ENCODE measurements at places on chromosomes 1 and 21. TPM values are rescaled to one million over a fixed set of nuclear protein-coding genes. Genes with fewer than 3 reads are reported as not detected.
A peak's percentile ranks its signal among the peaks of the same experiment; 100 is the strongest.

AGT gene
- not detected for total RNA-seq

A3GALT2 gene
- not detected for total RNA-seq

DNA sequence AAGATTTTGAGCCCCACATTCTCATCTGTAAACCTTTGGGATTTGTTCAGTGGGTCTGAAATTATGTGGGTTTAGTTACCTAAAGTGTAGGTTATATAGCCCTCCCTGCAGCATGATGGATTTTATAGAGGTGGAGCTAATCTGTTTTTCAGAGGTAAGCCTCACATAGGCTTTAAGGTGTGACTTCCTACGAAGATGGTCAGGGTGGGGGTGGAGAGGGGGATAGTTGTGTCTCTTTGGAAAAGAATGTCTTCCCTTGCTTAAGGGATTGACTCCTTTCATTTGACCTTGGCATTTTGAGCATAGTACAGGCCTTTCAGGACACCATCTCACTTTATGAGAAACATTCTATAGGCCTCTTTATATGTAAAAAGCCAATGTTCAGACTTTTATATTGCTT, 3.4 kb downstream of the CACHD1 start:
- H3K27me3 ChIP-seq, result peaks cover 35% of the 10 kb centered on the region
- peaks cover 17% of the 10 kb centered on the region for H3K4me1 ChIP-seq
- no peak for DNase-seq

CFAP141 gene
- total RNA-seq, result not detected

GUCA2B gene
- not detected for total RNA-seq

DNA sequence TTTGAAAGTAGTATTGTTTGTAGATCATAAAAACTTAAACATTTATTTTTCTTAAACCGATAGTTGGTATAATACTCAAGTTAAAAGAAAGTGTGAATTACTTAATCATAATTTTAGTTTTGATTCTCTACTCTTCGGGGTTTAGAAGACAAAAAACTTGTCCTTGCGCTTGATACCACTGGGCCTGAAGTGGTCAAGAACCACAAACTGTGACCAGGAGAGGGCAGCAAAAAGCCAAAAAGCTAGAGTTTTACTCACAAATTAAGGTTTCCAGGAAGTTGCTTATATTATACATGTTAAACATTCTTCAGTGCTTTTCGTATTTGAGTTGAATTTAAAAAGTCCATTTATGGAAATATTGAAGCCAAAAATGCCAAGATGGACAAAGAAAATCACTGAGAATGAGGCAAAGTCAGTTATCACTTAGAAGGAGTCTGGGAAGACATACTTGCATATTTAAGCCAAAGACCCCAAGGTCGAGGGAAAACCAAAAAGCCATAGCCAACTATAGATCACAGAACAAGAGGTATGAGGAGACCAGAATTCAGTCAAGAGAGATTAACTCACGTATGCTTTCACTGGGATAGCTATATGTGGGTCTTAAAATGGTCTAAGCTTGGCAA, 34.2 kb downstream of the EFCAB7 start:
- H3K36me3 ChIP-seq, result no peaks in the 10 kb centered on the region
- no peak overlapping the region for H3K27ac ChIP-seq
- H3K4me1 ChIP-seq, result no peaks in the 10 kb centered on the region
- H3K4me3 ChIP-seq, result no peak overlapping the region
- DNase-seq, result no peak
- no peaks in the 10 kb centered on the region for H3K27me3 ChIP-seq

DNA sequence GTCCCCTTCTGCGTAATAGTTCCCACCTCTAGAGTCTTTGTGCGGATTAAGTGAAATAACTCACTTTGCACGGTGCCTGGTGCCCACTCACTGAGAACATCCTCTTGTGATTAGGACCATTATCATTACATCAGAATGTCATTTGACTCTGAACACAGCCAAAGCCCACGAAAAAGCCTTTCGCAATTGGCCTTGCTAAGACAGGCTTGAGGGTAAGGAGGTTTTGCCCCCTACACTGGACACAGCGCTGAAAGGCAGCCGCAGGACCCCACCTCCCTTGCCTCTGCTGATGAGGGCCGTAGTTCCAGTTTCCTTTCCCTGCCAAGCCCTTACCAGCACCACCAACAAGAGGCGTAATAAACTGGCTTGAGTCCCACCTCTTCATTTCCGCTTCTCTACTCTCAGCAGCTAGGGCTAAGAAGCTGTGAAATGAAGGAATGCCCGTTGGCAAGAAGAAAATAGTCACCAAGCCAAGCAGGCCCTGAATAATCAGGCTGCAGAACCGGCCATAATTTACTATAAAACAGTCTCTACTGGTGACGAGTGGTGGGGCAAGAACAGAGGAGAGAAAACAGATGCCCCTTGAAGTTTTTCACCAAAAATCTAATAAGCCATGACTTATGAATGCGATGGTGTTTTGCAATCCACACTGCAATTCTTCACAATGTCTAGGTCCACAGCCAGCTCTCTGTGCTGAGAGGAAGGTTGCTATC, 53.1 kb downstream of the SH3GLB1 start:
- no peaks in the 10 kb centered on the region for H3K27me3 ChIP-seq
- H3K4me3 ChIP-seq, result no peak overlapping the region
- H3K4me1 ChIP-seq, result no peaks in the 10 kb centered on the region
- H3K36me3 ChIP-seq, result no peaks in the 10 kb centered on the region
- DNase-seq, result no peak
- no peak overlapping the region for H3K27ac ChIP-seq

DNA sequence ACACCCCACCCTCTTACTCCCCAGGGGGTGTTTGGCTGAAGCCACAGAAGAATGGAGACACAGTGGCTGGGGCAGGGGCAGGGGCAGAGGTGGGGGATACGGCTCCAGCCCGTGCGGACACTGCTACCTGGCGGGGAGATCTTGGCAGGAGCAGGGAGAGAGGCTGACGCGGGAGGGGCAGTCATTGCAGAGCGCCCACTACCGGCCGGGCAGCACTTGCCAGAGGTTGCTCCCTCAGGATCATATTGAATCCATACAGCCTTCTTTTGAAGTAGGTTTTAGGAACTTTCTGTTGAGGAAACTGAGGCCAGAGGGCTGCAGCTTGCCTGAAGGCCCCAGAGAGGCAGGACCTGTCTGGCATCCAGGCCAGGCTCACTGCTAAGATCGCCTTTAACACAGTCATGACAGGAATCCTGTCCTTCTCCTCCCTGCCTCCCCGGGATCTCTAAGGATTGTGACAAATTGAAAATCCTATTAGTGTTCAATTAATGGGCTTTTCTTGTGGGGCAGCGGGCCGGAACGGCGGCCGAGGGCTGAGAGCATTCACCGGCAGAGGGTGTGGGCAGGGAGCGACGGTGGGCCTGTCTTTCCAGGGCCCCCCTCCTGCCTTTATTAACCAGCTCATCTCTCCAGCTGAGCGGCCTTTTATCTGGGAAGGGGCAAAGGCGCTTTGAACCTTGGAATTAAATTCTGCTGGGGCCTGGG, 65.5 kb upstream of the WNT4 start:
- no peak overlapping the region for H3K4me3 ChIP-seq
- H3K27me3 ChIP-seq, result peaks cover 66% of the 10 kb centered on the region
- H3K36me3 ChIP-seq, result no peaks in the 10 kb centered on the region

ACOT11 gene
- total RNA-seq, result 0.85 TPM

- H3K27ac ChIP-seq, result no peak overlapping the region
- H3K36me3 ChIP-seq, result no peaks in the 10 kb centered on the region
- no peaks in the 10 kb centered on the region for H3K27me3 ChIP-seq
- DNase-seq, result no peak
- peaks cover 13% of the 10 kb centered on the region for H3K4me1 ChIP-seq
Observed at GRCh38 chr1:209746451-209747165, 9.2 kb upstream of the TRAF3IP3 start.

- no peak overlapping the region for H3K4me3 ChIP-seq
- DNase-seq, result no peak
- H3K36me3 ChIP-seq, result no peaks in the 10 kb centered on the region
- no peaks in the 10 kb centered on the region for H3K4me1 ChIP-seq
- no peak overlapping the region for H3K27ac ChIP-seq
- H3K27me3 ChIP-seq, result peaks cover 18% of the 10 kb centered on the region
Observed at GRCh38 chr1:207429963-207430362, 24.2 kb upstream of the CR2 start.

GRCh38 chr1:156591432-156592157, at the start of gene NAXE:
TSS of gene NAXE (plus strand) at chr1:156591776. CDS start at chr1:156591805, 29 bp downstream.
- peaks cover 25% of the 10 kb centered on the region for H3K4me1 ChIP-seq
- no peaks in the 10 kb centered on the region for H3K27me3 ChIP-seq
- H3K4me3 ChIP-seq, result peak within 1 kb of the TSS; percentile 72

DNA sequence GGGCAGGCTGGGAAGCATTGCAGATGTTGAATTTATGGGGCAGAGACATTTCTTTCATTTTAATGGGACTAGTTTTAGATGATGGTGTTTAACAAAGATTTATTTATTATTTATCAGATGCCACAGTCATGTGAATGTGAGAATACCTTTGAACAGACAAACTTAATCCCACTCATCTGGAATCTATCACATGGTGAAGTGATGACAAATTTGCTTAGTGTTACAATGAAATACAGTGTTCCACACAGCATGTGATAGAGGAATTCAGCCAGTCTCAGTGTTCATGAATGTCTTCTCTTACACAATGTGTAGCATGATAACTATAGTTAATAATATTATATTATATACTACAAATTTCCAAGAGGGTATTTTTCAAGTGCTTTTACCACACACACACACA, 1361.7 kb upstream of the B3GALT2 start:
- H3K4me3 ChIP-seq, result no peak overlapping the region
- no peak overlapping the region for H3K27ac ChIP-seq
- no peaks in the 10 kb centered on the region for H3K4me1 ChIP-seq
- no peak for DNase-seq

RGS16 gene
- total RNA-seq, result 5.0 TPM

DNA sequence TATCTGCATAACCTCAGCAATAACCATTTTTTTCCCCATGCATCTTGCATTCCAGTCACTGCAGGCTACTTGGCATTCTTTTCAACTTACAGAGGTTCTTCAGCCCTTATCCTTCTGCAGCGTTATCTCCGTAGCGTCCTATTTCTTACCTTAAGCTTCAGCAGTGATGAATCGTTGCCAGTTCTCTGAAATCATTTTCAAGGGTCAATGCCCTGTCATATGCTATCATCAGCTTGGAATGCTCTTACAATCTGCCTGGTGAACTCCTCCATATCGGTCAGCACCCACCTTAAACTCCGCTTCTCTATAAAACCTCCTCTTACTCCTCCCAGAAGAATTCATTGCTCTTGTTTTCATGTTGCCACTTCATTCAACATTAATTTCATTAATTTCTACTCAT, 105.1 kb upstream of the DPH5 start:
- no peak overlapping the region for H3K27ac ChIP-seq
- H3K4me1 ChIP-seq, result no peaks in the 10 kb centered on the region
- no peaks in the 10 kb centered on the region for H3K36me3 ChIP-seq
- DNase-seq, result no peak

DNA sequence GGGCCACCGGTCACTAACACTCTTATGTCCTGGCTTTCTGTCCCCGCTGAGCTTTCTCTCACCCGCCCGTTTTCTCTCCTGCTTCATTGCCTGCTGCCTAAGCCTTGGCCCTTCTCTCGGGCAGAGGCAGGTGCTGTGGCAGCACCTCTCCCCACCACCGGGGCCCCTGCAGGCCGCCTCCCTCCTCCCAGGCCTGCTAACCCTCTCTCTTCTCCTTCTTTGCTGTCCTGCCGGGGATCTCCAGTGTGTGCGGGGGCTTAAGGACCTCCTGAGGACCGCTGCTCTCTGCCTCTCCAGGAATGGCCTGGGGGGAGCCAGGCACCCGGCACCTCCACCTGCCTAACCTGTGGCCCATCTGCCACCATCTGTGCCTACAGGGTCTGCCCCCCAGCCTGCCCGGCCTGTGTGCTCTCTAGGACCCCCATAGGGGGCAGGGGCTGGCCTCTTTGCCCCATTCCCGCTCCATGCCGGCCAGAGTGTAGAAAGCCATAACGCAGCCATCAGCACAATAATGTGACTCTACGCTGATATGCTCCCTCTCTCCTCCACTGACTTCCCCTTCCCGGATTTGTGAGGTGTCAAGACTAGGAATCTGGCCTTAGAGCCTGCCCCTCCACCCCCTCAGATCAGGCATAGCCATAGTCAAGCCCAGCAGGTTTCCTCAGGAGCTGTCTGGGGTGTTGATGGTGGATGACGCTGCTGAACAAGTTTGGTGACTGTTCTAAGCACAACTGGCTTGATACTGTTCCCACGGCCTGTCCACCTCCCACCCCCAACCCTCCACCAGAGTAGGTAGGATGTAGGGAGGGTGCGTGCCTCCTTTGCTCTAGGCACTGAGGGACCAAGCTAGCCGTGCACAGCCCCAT, 6.1 kb upstream of the SFN start:
- no peak for DNase-seq
- H3K4me1 ChIP-seq, result no peaks in the 10 kb centered on the region
- no peaks in the 10 kb centered on the region for H3K27me3 ChIP-seq
- no peak overlapping the region for H3K4me3 ChIP-seq

GRCh38 chr1:107274227-107274626, 133.4 kb downstream of the NTNG1 start:
- no peak for DNase-seq
- H3K27ac ChIP-seq, result no peak overlapping the region
- H3K4me3 ChIP-seq, result no peak overlapping the region
- H3K36me3 ChIP-seq, result no peaks in the 10 kb centered on the region
- no peaks in the 10 kb centered on the region for H3K27me3 ChIP-seq
- no peaks in the 10 kb centered on the region for H3K4me1 ChIP-seq

DNA sequence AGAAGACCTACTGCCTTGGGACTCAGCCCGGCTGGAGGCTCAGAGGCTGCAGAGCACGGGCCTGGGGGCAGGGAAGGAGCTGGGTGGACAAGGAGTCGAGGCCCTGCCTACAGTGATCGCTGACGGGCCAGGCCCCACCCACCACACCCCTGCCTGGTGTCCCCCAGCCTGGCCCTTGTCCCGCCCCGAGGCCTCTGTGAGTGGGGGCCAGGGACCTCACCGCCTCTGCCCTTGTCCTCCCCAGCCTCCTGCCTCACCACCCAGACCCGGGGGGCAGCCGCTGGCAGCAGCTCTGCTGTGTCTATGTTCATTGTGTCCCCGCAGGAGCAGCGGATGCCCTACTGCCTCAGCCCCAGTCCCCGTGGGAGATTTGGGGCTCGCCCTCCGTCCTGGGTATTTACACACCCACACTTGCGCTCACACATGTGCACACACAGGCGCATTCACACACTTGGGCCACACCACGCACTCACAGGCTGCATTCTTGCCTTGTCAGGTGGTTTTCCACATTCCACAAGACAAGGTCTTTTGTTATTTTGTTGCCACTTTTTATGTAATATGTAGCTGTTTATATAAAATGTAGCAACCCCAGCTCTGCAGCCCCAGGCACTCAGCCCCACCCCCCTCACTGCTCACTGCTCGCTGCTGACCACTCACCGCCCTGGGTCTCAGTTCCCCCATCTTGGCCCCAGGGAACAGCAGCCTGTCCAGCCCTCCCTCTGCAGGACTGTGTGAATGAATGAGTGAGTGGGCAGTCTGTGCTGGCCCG, 7.3 kb downstream of the PFKL start:
- H3K36me3 ChIP-seq, result peaks cover 59% of the 10 kb centered on the region
- DNase-seq, result peak; percentile 67
- no peak overlapping the region for H3K4me3 ChIP-seq
- peaks cover 20% of the 10 kb centered on the region for H3K4me1 ChIP-seq
- H3K27me3 ChIP-seq, result no peaks in the 10 kb centered on the region
- H3K27ac ChIP-seq, result peak overlapping the region; percentile 34

GRCh38 chr1:73673971-73674370, 524.0 kb downstream of the LRRIQ3 start:
- no peak for DNase-seq
- no peaks in the 10 kb centered on the region for H3K36me3 ChIP-seq
- no peak overlapping the region for H3K4me3 ChIP-seq
- no peak overlapping the region for H3K27ac ChIP-seq

TNFRSF4 gene
- not detected for total RNA-seq

GRCh38 chr21:29406385-29406784, 107.7 kb downstream of the BACH1 start:
- H3K4me3 ChIP-seq, result no peak overlapping the region
- no peak overlapping the region for H3K27ac ChIP-seq
- H3K4me1 ChIP-seq, result no peaks in the 10 kb centered on the region
- DNase-seq, result no peak

FCRL1 gene
- not detected for total RNA-seq

- H3K4me3 ChIP-seq, result no peak overlapping the region
- peaks cover 12% of the 10 kb centered on the region for H3K4me1 ChIP-seq
Observed at GRCh38 chr1:209808059-209808581, 2.2 kb upstream of the IRF6 start.

All from SJSA1 (cell line).